Activated CD4-positive, alpha-beta T cell treated with anti-CD3 and anti-CD28 coated beads, Interleukin-2, amount 50 U/mL, for 1 hour (primary cell): ENCODE measurements at places on chromosomes 6 and 20.

GRCh38 chr20:24752612-24753011 lies 196.5 kb upstream of the CST7 start:
- DNase-seq: no peak

DNA sequence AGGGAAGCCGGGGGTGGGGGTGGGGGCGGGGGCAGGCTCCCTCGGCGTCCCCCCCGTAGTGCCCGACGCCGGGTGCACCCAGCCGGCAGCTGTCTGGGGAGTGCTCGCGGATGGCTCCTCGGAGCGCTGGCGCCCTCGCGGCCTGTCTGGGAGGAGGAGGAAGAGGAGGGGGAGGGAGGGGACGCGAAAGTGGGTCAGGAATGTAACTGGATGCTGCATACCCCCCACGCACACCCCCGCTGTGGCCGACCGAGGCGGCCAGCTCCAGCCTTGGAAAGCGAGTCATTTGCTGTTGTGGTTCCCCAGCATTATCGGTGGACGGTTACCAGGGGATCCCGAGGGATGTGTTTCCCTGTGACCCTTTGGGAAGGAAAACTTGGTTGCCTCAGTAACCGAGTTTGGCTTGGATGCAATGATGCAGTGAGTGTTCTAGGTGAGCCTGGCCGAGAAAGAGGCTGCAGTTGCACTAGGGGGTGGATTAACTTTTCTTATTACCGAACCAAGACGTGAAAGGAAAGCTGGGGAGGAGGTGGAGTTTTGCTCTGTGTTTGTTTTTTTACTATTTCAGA lies 55.2 kb upstream of the RREB1 start:
- peak; percentile 9 for DNase-seq

DNA sequence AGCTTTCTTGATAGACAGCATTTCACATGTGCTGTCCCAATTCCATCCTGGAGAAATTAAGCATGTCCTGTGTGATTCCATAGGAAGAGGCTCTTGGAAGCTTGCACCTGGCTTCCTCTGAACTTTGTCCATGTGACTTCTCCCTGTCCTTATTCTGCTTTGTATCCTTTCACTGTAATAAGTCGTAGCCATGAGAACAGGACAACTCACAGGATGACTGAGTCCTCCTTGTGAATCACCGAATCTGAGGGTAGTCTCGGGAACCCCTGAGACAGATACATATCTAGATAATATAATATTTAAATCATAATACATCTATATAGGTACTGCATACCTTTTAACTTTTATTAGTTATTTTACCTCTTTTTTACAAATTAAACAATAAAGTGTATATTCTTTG lies 156.7 kb upstream of the THEMIS start:
- DNase-seq: no peak

- no peak for DNase-seq
These were observed 13.6 kb downstream of the LRRC73 start for GRCh38 chr6:43496370-43497128.

- peak; percentile 99 for DNase-seq
These were observed 3.1 kb upstream of the GPSM3 start for GRCh38 chr6:32195652-32195901.

DNA sequence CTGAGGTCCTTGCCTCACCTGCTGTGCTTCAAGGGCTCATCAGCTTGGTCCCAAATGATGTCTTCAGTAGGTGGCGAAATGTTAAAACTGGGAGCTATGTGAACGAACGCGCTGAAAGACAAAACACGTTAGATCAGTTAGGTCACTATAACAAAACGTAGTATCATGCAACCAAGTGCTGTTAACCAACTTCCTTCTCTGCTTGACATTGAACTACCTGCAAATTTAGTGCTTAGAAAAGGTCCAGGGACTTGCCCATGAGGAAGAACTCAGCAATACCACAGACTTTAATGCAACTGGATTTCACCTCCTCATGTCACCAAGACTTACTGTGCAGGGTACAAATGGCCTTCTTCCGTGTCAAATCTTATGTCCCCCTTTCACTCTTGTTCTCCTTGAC lies 24.8 kb downstream of the BACH2 start:
- DNase-seq: no peak

DNA sequence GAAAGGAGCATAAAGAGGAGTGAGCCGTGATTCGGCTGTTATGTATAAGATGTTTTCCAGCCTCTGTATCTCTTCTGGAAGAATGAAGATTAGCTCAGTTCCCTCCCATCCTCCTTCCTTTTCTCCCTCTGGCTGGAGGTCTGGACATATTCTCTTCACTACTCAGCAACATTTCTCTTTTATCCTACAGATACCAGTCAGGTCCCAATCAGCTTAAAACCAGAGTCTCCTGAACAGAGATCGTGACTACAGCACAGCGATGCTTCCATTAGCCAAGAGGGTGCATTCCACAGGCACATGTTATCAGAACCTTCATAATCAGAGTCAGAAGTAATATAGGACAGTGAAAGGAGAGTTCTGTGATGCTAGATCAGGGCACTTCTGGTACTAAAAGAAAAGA lies 133.9 kb upstream of the SOX4 start:
- no peak for DNase-seq

GRCh38 chr20:49679634-49680033 lies 34.0 kb downstream of the B4GALT5 start:
- DNase-seq: no peak

DNA sequence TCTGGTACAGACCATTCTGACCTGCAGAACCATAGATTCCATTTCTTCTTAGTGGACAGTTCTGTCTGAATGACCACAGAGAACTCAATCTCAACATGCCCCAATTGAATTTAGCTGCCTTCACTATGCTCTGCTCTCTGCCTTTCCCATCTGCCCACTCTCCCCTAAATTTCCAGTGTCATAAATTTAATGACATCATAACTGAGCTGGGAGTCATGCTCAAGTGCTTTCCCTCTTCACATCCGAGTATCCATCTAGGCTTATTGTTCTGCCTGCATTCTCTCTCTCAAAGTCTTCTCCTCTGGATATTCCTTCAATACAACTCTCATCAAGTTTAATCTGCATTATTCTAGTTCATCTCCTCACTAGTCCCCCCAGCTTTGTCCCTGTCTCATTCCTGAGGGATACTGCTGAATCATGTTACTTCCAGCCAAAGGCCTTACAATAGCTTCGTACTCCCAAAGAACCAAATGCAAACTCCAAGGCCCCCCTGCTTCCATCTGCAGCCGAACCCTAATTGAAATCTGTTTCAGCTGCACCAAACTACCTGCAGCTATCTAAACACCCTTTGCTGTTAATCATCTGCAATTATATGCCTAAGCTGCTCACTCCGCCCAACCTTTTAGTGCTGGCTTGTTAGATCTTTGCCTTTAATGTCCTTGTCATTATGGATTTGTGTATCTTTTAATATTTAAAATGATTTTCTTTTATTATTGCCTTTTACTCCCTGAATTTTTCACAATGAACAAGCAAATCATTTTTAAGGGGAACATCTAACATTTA lies 46.1 kb downstream of the SLC35B3 start:
- no peak for DNase-seq

DNA sequence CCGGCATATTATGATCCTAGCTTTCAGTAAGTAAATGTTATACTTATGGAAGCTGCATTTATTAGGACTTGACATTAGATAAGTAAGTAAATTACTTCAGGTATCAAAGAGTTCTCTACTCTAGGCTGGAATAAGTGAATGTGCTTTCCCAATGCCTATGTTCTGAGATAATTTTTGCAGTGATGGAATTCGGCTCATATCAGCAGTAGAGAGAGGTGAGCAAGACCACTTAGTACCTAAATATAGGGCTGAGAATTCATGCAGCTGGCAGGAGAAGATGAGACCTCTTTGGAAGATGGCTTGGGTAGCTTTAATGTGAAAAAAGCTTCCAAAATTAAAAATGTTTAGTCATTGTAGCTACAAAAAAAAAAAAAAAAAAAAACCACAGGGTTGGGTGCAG lies 13.3 kb upstream of the BEND3 start:
- no peak for DNase-seq

GRCh38 chr20:3119044-3119443 lies 34.5 kb upstream of the AVP start:
- DNase-seq: no peak

DNA sequence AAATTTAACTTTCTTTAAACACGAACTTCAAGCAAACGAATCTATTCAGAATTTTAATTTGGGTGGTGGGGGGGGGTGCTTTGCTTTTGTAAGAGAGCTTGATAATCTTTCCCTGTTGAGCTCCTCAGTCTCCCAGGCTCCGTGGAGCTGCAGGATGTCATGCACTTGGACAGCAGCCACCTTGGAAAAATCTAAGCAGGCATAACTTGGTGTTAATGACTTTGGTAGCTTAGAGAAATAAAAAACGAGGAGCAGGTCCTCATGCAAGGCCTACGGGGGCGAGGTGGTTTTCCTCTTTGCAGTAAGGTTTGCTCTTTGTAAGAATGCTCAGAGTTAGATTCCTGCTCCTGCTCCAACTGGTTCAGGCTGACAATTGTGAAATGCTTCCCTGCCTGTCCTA lies 102.3 kb downstream of the EDN1 start:
- DNase-seq: no peak

GRCh38 chr20:49786668-49787370 lies 25.8 kb upstream of the SLC9A8 start:
- DNase-seq: no peak

GRCh38 chr6:130628862-130629261 lies 198.3 kb upstream of the SMLR1 start:
- no peak for DNase-seq

GRCh38 chr6:140992678-140993077 lies 1140.0 kb upstream of the GJE1 start:
- no peak for DNase-seq

GRCh38 chr20:36181934-36182603 lies 27.5 kb downstream of the EPB41L1 start:
- DNase-seq: no peak

GRCh38 chr6:133699741-133700385 lies 189.1 kb upstream of the TCF21 start:
- no peak for DNase-seq

DNA sequence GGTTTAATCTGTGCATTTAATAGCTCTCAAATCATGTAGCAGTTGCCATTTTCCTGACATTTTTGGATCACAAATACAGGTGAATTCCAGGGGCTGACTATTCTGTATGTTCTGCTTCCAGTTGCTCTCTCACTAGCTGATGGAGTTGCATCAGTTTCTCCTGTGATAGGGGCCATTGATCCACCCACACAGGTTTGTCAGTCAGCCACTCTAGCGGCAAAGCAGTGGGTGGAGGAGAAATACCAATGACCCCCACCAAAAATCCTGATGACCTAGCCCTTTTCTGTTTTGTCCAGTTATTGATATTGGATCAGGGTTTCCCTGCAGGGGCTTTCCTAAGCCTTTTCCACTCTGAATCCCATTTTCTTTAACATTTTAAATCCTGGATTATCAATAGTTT lies 72.3 kb upstream of the BTN3A2 start:
- no peak for DNase-seq
